D341Med (cell line): ENCODE measurements at places on chromosomes 4 and X.

- no peak for DNase-seq
These were observed 55.6 kb upstream of the RBM47 start for GRCh38 chr4:40685300-40685699.

GRCh38 chrX:106976416-106976815 is 23.6 kb downstream of the MORC4 start:
- DNase-seq, result no peak

GRCh38 chrX:35842674-35843073 is 44.5 kb downstream of the MAGEB16 start:
- DNase-seq, result no peak

DNA sequence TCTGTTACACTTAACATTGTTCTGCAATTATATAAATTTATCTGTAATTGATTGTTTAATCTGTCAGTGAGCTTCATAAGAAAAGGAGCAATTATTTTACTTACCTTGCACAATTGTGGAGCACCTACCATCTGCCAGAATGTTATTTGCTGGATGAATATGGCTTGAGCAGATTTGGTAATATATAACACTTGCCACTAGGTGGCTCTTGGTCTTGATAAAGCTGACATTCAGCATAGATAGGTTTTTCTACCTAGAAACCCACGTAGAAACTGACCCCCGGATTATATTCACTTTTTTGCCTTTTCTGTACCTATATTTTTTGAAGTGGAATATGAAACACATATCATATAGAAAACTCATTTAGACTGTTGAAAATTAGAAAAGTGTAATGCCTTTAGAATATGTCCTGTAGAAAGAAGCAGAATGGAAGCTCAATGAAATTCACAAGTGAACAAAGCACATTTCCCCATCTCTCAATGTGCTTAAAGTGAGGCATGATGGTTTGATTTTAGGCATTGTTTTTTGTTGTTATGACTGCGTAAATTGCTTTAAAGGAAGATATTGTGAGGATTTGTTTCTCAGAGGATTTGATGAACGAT is 9.5 kb downstream of the RBPJ start:
- DNase-seq, result peak; percentile 46

GRCh38 chrX:8720136-8720535 is 11.8 kb downstream of the ANOS1 start:
- DNase-seq, result no peak

DNA sequence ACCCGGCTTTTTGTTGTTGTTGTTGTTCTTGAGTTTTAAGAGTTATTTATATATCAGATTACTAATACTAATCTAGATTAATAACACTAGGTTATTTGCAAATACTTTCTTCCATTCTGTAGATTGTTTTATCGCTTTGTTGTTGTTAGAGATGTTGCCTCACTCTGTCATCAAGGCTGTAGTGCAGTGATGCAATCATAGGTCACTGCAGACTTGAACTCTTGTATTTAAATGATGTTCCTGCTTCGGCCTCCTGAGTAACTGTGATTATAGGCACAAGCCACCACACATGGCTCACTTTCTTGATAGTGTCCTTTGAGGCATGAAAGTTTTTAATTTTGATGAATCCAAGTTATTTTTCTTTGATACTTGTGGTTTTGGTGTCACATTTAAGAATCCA is 129.0 kb downstream of the VSIG4 start:
- DNase-seq, result no peak

DNA sequence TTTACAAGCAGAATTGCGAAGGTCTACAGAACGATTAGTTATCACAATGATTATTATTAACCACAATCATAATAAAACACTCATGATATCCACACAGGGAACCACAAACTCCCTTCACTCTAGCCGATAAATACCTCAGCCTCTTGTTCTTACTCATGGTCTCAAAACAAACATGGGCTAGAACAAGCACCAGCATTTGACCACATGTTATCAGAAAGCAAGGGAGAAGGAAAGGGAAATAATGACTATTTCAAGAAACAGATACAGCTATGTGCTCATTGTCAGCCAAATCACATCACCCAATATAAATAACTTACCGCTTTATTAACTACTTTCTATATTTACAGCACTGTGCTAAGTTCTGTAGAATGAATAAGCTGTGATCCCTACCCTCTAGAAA is 663.2 kb upstream of the HTR2C start:
- DNase-seq, result no peak

DNA sequence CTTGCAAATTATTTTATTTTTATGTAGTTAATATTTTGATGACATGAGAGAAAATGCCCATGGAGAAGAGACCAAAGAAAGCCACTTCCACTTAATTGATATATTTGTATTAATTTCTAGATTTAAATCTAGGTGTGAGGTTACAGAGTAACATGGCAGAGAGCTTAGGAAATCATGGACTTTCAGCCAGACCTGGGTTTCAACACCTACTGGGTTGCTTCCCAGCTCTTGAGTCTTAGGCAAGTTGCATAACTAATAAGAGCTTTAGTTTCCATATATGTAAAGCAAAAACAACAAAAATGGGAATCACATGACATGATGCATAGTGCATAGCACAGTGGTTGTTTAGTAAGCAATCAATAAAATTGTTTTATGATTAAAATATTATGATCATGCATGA is 413.3 kb downstream of the CCSER1 start:
- no peak for DNase-seq

DNA sequence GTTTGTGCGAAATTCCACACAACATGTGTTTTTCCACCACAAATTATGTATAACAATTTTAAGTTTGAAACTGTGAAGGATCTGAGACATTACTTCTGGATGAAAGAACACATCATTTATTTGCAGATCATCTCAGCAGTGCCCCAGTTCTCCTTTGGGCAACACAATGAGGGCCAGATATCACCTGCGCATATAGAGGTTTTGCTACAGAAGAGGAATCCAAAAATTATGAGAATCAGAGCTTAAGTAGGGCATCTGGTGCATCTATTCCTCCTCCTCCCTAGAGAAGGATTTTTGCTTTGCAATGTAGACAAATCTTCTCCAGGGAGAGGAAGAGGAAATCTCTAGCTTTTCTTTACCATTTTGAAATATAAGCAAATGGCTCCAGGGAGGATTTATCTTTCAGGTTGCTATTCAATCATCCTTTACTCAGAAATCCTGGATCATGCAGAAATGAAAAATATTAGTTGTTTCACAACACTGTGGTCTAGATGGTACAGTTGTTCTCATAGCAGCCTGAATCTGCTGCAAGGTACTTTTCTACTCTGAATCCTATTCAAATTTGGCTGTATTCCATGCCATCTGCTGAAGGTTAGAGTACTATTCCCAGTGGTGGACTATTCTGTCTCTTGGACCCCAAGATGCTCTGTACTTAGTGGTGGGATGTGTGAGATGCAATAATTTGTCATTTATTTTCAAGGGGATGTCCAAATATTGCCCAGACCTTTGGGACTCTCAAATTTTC is 132.1 kb downstream of the SNCA start:
- peak; percentile 24 for DNase-seq

- peak; percentile 52 for DNase-seq
These were observed 52.8 kb downstream of the NOP14 start for GRCh38 chr4:2910409-2910808.

- DNase-seq, result no peak
These were observed 26.3 kb downstream of the CNGA1 start for GRCh38 chr4:47990145-47990544.

GRCh38 chrX:66602381-66602938 is 36.4 kb downstream of the EDA2R start:
- DNase-seq, result no peak

DNA sequence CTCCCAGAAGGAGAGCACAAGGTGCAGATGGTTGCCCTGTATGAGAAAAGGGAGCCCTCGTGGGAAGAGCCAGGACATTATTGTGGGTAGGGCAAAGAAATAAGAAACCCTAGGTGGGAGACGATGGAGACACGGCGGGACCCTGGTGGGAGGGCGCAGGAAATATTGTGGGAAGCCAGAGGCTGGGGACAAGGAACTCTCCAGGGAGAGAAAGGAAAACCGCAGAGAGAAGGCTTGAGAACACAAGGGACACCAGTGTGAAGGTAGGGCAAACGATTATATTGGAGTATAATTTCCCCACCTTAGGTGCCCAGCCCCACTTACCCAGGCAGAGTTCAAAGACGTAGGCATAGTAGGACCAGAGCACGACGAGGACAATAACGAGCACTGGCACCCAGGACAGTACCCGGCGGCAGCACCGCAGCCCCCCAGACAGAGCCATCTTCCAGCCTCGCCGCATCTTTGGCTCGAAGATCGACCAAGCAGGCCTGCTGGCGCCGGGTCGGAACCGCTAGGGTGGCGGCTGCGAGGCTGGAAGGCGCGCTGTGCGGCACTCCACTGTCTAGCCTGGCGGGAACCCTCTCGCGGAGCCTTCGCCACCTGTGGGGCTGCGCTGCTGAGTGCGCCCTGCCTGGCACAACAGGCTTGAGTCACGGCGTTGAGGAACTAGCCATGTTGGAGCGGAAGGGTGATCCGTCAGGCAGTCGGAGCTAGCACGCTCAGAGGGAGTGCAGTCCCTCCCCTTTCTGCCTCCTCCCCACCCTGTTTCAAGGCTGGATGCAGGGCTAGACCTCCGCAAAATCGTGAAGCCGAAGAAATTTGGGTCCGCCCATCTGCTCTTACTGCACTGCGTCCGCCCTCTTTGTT is at the start of gene ZDHHC15:
ZDHHC15 (minus strand) TSS at position 473 of the 867 bp plus-strand sequence; CDS start at position 460, 13 bp downstream.
- DNase-seq, result peak; percentile 10

DNA sequence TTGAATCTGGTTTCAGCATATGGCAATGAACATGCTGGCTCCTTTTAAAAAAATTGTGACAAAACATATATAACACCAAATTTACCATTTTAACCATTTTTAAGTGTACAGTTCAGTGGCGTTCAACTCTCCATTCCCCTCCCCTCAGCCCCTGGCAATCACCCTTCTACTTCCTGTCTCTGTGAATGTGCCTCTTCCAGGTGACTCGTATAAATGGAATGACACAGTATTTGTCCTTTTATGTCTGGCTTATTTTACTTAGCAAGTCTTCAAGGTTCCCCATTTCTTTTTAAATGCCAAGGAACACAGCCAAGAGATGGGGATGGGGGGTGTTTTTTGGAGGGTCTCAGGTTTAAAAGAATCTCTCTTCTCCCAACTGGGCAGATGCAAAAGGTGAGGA is 35.4 kb upstream of the BCLAF3 start:
- no peak for DNase-seq

DNA sequence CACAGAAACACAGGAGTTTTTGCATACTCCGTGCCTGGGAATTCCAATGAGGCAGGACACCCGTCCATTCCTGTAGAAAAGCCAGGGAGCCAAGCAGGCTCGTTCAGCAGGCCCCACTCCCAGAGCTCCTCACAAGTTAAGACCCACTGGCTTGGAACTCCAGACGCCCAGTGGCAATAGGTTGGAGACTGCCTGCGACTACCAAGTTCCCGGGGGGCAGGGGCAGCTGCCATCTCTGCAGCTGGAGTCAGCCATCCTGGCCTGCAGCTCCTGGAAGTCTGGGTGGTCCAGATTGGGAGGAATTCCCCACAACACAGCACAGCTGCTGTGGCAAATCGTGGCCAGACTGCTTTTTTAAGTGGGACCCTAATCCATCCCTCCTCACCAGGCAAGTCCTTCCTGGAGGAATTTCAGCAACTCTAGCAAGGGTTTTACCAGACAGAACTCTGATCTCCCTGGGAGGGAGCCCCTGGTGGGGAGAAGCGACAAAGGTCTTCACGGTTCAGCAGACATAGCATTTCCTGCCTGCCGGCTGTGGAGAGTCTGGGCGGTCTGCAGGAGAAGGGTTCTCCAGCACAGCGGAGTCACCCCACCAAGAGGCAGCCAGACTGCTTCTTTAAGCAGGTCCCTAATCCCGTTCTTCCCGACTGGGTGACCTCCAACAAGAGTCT is 231.9 kb downstream of the STPG2 start:
- no peak for DNase-seq

DNA sequence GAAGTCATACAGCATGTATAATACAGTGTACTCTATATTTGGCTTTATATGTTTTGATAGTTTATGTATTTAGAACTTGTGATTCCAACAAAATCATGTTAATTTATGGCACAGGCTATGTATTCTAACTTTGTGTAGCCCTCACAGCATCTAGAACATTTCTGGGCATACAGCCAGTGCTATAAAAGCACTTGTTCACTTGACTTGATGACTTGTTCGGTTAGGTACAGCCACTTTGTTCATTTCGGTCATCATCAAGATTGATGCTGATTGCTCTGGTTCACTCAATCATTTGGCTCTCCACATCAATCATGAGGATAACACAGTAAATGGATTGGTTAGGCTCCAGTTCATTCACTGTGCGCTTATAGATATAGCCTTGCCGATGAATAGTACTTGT is 97.6 kb upstream of the IRS4 start:
- no peak for DNase-seq

DNA sequence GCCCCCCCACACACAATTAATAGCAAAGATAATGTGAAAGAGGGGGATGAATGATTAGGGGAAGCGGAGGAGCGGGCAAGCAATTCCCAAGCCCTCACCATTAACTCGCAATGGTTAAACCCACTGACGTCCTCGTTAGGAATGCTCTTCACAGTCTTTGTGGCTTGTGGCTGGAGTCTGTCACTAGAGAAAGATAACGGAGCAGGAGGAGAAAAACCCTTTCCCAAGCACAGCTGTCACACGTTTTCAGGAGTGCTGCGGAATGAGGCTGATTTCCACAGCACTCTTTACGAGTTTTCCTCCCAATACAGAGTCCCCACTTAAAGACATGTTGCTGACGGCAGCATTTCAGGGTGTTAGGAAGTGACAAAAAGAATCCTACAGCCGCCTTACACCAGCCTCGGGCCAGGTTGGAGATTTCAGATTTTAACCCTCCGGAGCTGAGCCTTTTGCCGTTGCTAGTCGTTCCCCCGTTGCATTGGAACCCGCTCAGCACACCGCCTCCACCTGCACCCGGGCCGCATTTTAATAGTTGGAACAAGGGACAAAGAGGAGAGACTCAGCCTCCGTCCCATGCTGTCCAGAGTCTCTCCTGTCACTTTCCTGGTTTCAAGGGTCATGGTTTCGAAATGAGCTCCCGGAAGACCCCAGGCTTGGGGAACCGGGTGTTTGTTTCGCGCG is 92.2 kb downstream of the GEMIN8 start:
- peak; percentile 38 for DNase-seq

DNA sequence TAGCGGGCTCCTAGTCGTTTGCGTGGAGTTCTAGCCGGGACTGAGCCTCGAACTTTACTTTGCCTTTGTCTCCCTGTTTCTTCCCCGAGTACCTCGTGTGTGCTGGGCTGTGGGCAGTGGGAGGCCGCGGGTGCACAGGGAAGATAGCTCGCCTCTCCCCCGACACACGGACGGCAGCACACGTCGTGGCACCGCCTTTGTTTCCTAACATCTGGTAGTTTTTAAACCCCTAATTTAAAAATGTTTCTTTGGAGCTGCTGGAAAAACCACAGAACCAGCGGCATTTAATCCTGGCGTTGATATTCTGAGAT is 866 bp downstream of the RBM46 start:
- DNase-seq, result peak; percentile 27

DNA sequence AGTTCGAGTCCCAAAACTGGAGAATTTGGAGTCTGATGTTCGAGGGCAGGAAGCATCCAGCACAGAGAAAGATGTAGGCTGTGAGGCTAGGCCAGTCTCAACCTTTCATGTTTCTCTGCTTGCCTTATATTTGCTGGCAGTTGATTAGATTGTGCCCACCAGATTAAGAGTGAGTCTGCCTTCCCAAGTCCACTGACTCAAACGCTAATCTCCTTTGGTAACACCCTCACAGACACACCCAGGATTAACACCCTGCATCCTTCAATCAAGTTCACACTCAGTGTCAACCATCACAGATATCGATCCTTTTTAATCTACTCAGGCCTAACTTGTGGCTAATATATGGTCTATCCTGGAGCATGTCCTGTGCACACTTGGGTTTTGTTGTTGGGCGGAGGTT is 18.0 kb upstream of the MAEA start:
- no peak for DNase-seq

- DNase-seq, result no peak
These were observed 2.0 kb upstream of the PROM1 start for GRCh38 chr4:16085822-16086221.

- DNase-seq, result peak; percentile 90
These were observed at the start of gene USP46 for GRCh38 chr4:52659001-52659721. USP46 (minus strand) TSS chr4:52659301; CDS start chr4:52659150, 151 bp downstream.
